ENCODE measurements at places on chromosomes 13 and 19.

DNA sequence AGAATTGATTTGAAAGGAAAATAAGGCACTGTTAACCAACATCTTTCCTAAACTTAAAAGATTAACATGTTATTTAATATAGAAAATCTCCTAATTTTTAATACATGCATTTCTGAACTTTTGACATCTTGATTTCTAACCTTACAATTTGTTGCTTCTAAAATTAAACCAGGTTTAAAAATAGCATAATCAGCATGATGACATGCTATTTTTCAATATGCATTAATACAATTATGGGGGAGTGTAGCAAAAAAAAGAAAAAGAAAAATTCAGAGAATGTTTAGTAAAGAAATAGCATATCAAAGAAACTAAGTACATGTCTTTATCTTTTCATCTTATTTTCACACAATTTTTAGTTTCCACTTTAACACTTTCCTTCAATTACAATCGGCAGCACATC is 98.7 kb downstream of the PCDH9 start:
- H3K4me3 ChIP-seq, result no peak overlapping the region
- H3K4me1 ChIP-seq, result no peaks in the 10 kb centered on the region
- no peaks in the 10 kb centered on the region for H3K36me3 ChIP-seq
- no peak overlapping the region for H3K27ac ChIP-seq
- DNase-seq, result no peak

- no peaks in the 10 kb centered on the region for H3K4me1 ChIP-seq
- no peak within 1 kb of the TSS for H3K4me3 ChIP-seq
- no peaks in the 10 kb centered on the region for H3K36me3 ChIP-seq
- no peak for DNase-seq
Observed at GRCh38 chr19:46471116-46471733, at the start of gene PNMA8A. Gene PNMA8A (minus strand): TSS chr19:46471563. CDS start chr19:46471035, 528 bp downstream.

DNA sequence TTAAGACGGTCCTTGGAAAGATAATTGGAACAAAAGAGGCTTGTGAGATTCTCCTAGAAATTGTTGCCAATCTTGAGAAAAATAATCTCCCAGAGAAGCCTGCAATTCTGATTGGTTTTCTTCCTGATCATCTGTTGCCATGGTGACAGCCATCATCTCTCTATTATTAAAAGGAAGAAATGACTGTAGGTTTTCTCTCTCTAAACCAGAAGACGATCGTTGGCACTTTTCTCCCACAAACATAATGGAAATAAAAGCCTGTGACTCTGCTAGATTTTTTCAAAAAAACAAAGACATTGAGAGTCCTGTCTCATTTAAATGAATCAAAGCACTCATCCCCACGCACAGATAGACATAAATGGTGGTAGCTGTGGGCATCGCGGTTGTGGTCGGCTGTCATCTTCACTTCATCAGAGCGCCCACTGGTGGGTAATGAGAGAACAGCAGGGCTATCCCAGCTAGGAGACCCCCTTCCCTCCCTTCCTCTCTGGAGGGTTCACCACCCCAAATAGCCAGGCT is 21.7 kb upstream of the CALM3 start:
- H3K4me1 ChIP-seq, result peaks cover 4% of the 10 kb centered on the region
- H3K4me3 ChIP-seq, result no peak overlapping the region
- H3K27ac ChIP-seq, result no peak overlapping the region
- no peaks in the 10 kb centered on the region for H3K36me3 ChIP-seq
- no peaks in the 10 kb centered on the region for H3K27me3 ChIP-seq
- DNase-seq, result no peak

- no peaks in the 10 kb centered on the region for H3K27me3 ChIP-seq
- H3K27ac ChIP-seq, result no peak overlapping the region
- DNase-seq, result peak; percentile 31
- H3K36me3 ChIP-seq, result peaks cover 7% of the 10 kb centered on the region
- H3K4me1 ChIP-seq, result peaks cover 50% of the 10 kb centered on the region
Observed at GRCh38 chr19:55644842-55645511, 1.5 kb downstream of the ZNF581 start.

- H3K4me1 ChIP-seq, result no peaks in the 10 kb centered on the region
- peaks cover 61% of the 10 kb centered on the region for H3K36me3 ChIP-seq
- H3K27ac ChIP-seq, result no peak overlapping the region
- no peak overlapping the region for H3K4me3 ChIP-seq
Observed at GRCh38 chr19:10637894-10638293, 12.5 kb downstream of the SLC44A2 start.

DNA sequence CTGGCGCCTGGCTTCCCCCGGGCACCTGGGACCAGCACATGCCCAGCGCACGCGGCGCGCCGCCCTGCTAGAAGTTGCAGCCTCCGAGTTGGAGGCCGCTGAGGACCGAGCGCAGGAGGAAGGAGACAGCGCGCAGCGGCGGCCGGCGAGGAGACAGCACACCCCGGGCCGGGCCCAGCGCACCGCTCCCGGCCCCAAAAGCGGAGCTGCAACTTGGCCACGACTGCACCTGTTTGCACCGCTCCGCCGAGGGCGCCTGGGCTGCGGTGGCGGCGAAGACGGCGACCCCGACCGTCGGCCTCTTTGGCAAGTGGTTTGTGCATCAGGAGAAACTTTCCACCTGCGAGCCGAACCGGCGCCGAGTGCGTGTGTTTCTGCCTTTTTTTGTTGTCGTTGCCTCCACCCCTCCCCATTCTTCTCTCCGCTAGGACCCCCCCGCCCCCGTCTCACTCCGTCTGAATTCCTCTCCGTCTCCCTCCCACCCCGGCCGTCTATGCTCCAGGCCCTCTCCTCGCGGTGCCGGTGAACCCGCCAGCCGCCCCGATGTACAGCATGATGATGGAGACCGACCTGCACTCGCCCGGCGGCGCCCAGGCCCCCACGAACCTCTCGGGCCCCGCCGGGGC is at the start of gene SOX1:
Gene SOX1 (plus strand): TSS at position 34 of the 626 bp plus-strand sequence. CDS start 510 bp downstream, at position 544.
- no peak within 1 kb of the TSS for H3K27ac ChIP-seq
- H3K36me3 ChIP-seq, result no peaks in the 10 kb centered on the region
- peaks cover 7% of the 10 kb centered on the region for H3K4me1 ChIP-seq
- H3K4me3 ChIP-seq, result no peak within 1 kb of the TSS

GRCh38 chr13:73960474-73960873 is 173.7 kb downstream of the KLF12 start:
- no peak for DNase-seq
- H3K36me3 ChIP-seq, result no peaks in the 10 kb centered on the region
- peaks cover 19% of the 10 kb centered on the region for H3K4me1 ChIP-seq
- no peak overlapping the region for H3K4me3 ChIP-seq
- H3K27ac ChIP-seq, result no peak overlapping the region
- H3K27me3 ChIP-seq, result no peaks in the 10 kb centered on the region

Data from CD4-positive, alpha-beta memory T cell (primary cell).